Myocyte (in vitro differentiated cells): ENCODE measurements at places on chromosomes 16 and 17. TPM values are rescaled to one million over a fixed set of nuclear protein-coding genes. Genes with fewer than 3 reads are reported as not detected.

The EMC8 gene
- total RNA-seq: 40.3 and 41.6 TPM in 2 replicates

The PRSS27 gene
- 0.26 and 0.62 TPM in 2 replicates for total RNA-seq

The CCL2 gene
- 0.32 and 2.1 TPM in 2 replicates for total RNA-seq

The GHDC gene
- 16.1 and 26.5 TPM in 2 replicates for total RNA-seq

The KRTAP9-8 gene
- total RNA-seq: not detected in 2 replicates

The STXBP4 gene
- total RNA-seq: 20.5 and 45.0 TPM in 2 replicates

The CNTNAP4 gene
- total RNA-seq: 1.7 and 2.6 TPM in 2 replicates

The TNRC6C gene
- total RNA-seq: 3.2 and 5.6 TPM in 2 replicates

The SMPD3 gene
- total RNA-seq: 0.05 TPM in 1 of 2 replicates, not detected in the other

The CDRT15L2 gene
- not detected in 2 replicates for total RNA-seq

The DLX4 gene
- total RNA-seq: not detected in 2 replicates

The HCRT gene
- not detected in 2 replicates for total RNA-seq

The HYDIN gene
- 0.37 and 0.52 TPM in 2 replicates for total RNA-seq

The TP53I13 gene
- total RNA-seq: 44.3 and 46.7 TPM in 2 replicates

The WSB1 gene
- 128 and 134 TPM in 2 replicates for total RNA-seq

The C16orf74 gene
- total RNA-seq: 0.16 TPM in 1 of 2 replicates, not detected in the other

The TRAPPC1 gene
- total RNA-seq: 27.8 and 28.6 TPM in 2 replicates

The PRRT2 gene
- total RNA-seq: 0.83 and 3.1 TPM in 2 replicates

The ZNF276 gene
- 11.3 and 19.8 TPM in 2 replicates for total RNA-seq

The KRTAP4-6 gene
- not detected in 2 replicates for total RNA-seq

The TTC19 gene
- 54.7 and 69.2 TPM in 2 replicates for total RNA-seq

The ATP2A1 gene
- 103 and 120 TPM in 2 replicates for total RNA-seq

The HEATR9 gene
- not detected in 2 replicates for total RNA-seq

The STH gene
- total RNA-seq: not detected in 2 replicates

The GCGR gene
- total RNA-seq: not detected in 2 replicates

The IL34 gene
- 20.0 and 67.8 TPM in 2 replicates for total RNA-seq

The SCIMP gene
- not detected in 2 replicates for total RNA-seq

The SP2 gene
- total RNA-seq: 1.8 and 3.1 TPM in 2 replicates

The TMIGD1 gene
- total RNA-seq: not detected in 2 replicates

The EME1 gene
- total RNA-seq: 0.62 and 0.68 TPM in 2 replicates

The TEKT5 gene
- not detected in 2 replicates for total RNA-seq

The ACSM2A gene
- not detected in 2 replicates for total RNA-seq

The SLC16A11 gene
- 0.78 TPM in 1 of 2 replicates, not detected in the other for total RNA-seq

The TSNAXIP1 gene
- 1.1 and 4.5 TPM in 2 replicates for total RNA-seq

The TBC1D3G gene
- not detected in 2 replicates for total RNA-seq

The PER1 gene
- total RNA-seq: 6.4 and 16.6 TPM in 2 replicates

The CHRNE gene
- not detected in 2 replicates for total RNA-seq

The HOXB8 gene
- total RNA-seq: 11.8 and 13.8 TPM in 2 replicates

The GRB7 gene
- not detected in 2 replicates for total RNA-seq

The PMM2 gene
- total RNA-seq: 19.8 and 30.8 TPM in 2 replicates

The MMP28 gene
- total RNA-seq: 0.42 and 0.99 TPM in 2 replicates

The EFNB3 gene
- 0.78 and 1.5 TPM in 2 replicates for total RNA-seq

The OR2C1 gene
- total RNA-seq: 0.88 TPM in 1 of 2 replicates, not detected in the other

The CRYBA1 gene
- total RNA-seq: not detected in 2 replicates

The OSBPL7 gene
- 18.6 and 32.1 TPM in 2 replicates for total RNA-seq

The C17orf58 gene
- total RNA-seq: 8.2 and 9.4 TPM in 2 replicates

The LGALS9 gene
- total RNA-seq: 0.29 and 0.31 TPM in 2 replicates

The EXOC3L1 gene
- 0.99 and 2.1 TPM in 2 replicates for total RNA-seq

The USP36 gene
- total RNA-seq: 24.5 and 29.7 TPM in 2 replicates

The MT1A gene
- total RNA-seq: not detected in 2 replicates

The CCDC182 gene
- total RNA-seq: not detected in 2 replicates

The CASKIN1 gene
- total RNA-seq: 1.0 and 1.4 TPM in 2 replicates

The CDRT15 gene
- total RNA-seq: not detected in 2 replicates

The NDRG4 gene
- 45.2 and 45.3 TPM in 2 replicates for total RNA-seq

The ECI1 gene
- total RNA-seq: 39.6 and 46.4 TPM in 2 replicates

The FOXK2 gene
- 34.8 and 53.8 TPM in 2 replicates for total RNA-seq

The COPZ2 gene
- total RNA-seq: 45.8 and 57.6 TPM in 2 replicates

The ACAP1 gene
- not detected in 2 replicates for total RNA-seq

The CACNG3 gene
- total RNA-seq: not detected in 2 replicates
